ENCODE measurements at places on chromosomes 2 and 18. TPM values are rescaled to one million over a fixed set of nuclear protein-coding genes. Genes with fewer than 3 reads are reported as not detected.

DNA sequence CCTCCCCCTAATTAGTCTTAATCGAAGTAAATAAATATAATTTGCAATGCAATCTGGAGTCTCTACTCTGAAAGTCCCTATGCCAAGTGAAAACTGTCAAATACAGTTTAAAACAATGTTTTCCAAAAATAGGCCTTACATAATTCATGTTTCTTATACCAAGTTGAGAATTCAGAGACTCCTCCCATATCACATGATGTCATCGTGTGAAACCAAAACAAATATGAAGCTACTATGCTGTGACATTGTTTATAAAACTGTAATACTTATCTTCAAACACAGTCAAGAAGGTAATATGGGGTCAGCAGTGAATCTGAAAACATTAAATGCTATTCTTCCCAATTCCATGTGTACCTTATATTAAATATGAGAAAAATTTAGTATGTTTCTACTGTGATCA lies 940.2 kb upstream of the FANCL start:
- no peak for DNase-seq

GRCh38 chr2:43305517-43305916 lies 79.1 kb upstream of the ZFP36L2 start:
- no peak for DNase-seq

- no peak for DNase-seq
Observed at GRCh38 chr2:690799-691198, 13.6 kb upstream of the TMEM18 start.

- DNase-seq, result no peak
Observed at GRCh38 chr2:207167099-207167923, 1.6 kb upstream of the KLF7 start.

GRCh38 chr2:48146552-48146951 lies 240.3 kb upstream of the FBXO11 start:
- DNase-seq, result no peak

DNA sequence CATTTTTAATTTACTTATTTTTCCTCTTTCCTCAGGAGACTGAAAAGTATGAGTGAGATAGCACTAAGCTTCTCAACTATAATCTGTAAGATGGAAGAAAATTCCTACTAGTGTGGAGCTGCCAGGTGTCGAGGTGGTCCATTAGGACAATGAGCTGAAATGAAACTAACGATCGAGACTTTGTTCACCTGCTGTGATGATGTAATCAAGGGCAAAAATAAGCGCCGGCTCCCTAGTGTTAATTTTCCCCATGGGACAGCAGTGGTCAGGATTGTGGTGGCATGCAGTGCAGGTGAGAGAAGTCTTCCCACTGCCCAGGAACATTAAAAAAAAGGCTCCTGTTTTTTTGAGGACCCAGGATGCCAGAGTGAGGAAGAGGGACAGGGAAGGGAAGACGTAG lies 859.1 kb upstream of the GCFC2 start:
- DNase-seq, result no peak

Gene PJVK
- total RNA-seq, result 0.39 TPM

Gene ACMSD
- not detected for total RNA-seq
